Astrocyte of the spinal cord (primary cell): ENCODE measurements at places on chromosomes 2 and 18.

DNA sequence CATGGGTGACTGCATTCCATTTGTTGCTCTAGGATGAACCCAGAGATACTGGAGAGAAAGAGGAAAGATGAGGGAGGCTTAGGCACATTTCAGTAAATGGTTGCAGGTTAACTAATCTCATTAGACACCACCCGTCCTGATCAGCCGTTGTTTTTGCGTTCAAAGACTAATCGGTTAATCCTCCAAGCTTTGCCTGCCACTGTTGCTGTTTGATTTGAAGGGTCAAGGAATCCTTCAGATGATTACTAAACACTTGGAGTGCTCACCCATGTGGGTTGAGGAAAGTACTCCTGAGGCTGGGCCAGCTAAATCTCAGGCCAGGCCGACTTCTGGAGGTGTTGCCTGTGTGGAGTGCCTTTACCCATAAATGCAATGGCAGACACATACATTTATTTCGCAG is 8.6 kb downstream of the SH3RF3 start:
- no peak for DNase-seq

GRCh38 chr2:231514951-231515297 is 15.3 kb downstream of the NMUR1 start:
- DNase-seq = peak; percentile 19

- DNase-seq = no peak
These were observed 264.0 kb downstream of the SUCLG1 start for GRCh38 chr2:84194949-84195644.

GRCh38 chr2:38960609-38961320 is 71.1 kb downstream of the ARHGEF33 start:
- DNase-seq = no peak

- peak; percentile 55 for DNase-seq
These were observed 32.1 kb upstream of the ZNF638 start for GRCh38 chr2:71299507-71299906.

DNA sequence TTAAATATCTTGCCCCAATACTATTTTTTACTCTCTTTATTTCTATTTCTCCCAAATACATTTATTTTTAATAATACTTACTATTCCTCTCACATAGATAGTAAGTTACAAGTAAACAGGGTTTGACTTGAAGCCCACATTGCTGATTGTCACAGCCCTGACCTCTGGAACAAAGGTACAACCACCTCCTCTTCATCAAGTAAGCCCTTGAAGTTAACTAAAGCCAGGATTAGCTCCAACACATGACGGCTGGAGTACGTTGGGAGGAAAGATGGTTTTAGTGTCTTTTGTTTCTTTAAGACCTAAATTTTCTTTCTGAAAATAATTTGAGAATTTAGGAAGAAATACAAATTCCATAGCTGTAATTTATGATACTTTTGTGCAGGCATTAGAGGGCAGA is 949 bp downstream of the MYOM1 start:
- DNase-seq = no peak

- DNase-seq = peak; percentile 94
These were observed 150.1 kb upstream of the RIOK3 start for GRCh38 chr18:23302851-23303527.

DNA sequence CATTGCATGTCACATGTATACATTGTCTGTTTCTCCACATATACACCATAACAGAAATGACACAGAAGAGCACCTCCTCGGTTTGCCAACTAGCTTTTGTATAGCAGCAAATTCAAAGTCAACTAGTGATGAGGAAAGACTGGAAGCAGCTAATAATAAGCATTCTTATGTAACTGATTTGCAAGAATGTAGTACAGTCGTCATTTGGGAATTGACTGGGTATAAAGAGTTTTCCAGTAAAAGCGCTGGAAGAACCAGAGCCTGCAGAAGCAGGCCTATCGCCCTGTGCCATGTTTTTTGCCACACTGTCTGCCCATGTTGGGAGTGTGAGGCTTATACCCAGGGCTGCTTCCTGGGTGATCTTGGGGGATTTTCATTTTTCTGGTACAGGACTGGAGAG is 310.6 kb downstream of the GBX2 start:
- no peak for DNase-seq

DNA sequence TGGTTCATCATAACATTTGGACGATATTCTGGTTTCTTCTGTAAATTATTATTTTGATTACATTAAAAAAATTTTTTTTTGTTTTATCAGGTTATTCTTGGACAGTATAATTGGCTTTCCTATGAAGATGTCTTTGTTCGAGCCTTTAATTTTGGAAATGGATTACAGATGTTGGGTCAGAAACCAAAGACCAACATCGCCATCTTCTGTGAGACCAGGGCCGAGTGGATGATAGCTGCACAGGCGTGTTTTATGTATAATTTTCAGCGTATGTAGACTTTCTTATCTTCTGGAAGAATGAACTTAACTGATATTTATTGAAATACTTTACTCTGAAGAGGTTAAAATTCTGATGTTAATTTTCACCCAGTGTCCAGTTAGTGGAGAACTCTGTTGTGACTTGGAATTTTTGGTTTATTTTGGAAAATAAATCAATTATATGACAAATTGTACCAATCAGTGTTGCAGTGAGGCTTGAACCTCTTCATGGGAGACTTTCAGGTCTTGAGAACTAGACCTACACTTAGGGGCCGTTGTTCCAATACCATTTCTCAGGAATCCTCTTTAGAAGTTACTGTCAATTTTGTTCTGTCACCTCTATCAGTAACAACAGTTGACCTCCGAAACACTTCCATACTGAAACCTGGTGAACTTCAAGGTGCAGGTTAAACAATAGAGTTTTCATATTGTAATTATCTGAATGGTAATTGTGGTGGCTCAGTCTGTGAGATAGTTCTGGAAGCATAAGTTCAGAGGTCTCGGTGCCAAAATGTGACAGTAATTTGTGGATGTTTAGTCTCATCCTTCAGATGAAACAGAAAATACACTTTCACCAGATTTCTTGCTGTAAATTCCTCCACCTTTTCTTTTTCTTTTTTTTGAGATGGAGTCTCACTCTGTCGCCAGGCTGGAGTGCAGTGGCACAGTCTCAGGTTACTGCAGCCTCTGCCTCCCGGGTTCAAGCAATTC is 55.7 kb downstream of the ACSL3 start:
- DNase-seq = no peak

- no peak for DNase-seq
These were observed 59.3 kb downstream of the WDR75 start for GRCh38 chr2:189500456-189501160.

GRCh38 chr18:46031741-46032140 is 40.3 kb downstream of the PSTPIP2 start:
- DNase-seq = no peak

GRCh38 chr2:216888887-216889622 is 29.2 kb upstream of the TNP1 start:
- DNase-seq = no peak

GRCh38 chr2:121202541-121203310 is 82.3 kb downstream of the TFCP2L1 start:
- DNase-seq = no peak

DNA sequence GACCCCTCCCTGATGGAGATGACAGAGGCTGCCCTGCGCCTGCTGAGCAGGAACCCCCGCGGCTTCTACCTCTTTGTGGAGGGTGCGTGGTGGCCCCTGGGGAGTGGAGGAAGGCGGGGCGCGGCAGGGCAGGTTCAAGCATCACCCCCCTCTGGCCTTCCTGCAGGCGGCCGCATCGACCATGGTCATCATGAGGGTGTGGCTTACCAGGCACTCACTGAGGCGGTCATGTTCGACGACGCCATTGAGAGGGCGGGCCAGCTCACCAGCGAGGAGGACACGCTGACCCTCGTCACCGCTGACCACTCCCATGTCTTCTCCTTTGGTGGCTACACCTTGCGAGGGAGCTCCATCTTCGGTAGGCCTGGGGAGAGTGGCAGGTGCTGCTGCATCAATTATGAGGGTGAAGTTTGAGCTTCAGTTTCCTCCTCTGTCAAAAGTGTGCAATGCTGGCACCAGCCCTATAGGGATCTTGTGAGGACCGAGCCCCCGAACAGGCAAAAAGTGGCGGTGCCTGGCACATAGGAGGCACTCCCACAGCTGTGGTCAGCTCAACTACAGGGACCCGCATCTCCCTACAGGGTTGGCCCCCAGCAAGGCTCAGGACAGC is 2.2 kb downstream of the ALPI start:
- DNase-seq = no peak

- DNase-seq = no peak
These were observed 9.6 kb upstream of the HOXD1 start for GRCh38 chr2:176178757-176179295.

DNA sequence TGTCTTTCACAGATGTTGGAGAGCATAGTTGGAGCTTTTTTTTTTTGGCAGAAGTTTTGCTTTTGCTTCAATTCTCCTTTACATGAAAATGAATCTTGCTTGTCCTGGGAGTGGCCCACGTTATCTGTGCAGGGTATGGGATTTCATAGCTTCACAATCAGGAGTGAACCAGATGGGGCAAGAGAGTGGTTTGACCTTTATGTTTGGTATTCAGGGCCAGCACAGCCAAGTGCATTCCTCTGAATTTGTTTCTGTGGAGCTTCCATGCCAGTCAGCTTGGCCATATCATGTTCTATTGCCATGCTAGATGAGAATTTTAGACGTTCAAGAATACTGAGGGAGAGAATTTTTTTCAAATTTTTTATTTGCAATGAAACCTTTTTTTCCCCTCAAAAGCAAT is 116.6 kb downstream of the PRPF40A start:
- no peak for DNase-seq

DNA sequence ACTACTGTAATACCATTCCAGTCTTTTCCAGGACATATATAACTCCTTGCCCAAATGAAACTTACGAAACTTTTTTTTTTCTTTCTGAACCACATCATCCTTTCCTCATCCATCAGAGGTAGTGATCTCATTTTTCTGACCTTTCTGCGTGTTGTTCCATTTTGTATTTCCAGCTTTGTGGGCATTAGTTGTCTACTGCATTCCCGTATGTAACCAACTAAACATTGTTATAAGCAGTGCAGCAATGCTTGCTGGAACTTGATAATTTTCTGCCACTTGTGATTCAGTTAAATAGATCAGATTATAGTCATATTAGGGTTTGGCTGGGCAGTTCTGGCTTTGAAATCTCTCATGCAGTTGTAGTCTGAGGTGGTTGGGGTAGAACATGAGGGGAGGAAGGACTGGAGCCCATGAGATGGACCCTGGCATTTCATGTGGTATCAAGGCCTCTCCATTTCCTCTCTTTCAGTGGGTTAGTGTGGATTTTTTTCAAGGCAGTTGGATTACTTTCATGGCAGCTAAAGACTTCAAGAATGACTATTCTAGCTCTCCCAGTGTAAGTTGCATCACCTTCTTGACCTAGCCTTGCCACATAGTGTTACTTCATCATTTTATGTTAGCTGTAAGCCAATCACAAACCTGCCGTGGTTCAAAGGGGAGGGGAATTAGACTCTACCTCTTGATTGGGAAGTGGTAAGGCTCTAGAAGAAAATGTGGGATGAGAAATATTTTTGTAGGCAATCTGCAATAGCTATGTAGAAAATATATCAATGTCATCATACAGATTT is 80.5 kb downstream of the EHBP1 start:
- peak; percentile 31 for DNase-seq

GRCh38 chr2:237972936-237973335 is 6.1 kb downstream of the UBE2F start:
- no peak for DNase-seq

- DNase-seq = no peak
These were observed 286.4 kb upstream of the MMADHC start for GRCh38 chr2:149873936-149874335.

DNA sequence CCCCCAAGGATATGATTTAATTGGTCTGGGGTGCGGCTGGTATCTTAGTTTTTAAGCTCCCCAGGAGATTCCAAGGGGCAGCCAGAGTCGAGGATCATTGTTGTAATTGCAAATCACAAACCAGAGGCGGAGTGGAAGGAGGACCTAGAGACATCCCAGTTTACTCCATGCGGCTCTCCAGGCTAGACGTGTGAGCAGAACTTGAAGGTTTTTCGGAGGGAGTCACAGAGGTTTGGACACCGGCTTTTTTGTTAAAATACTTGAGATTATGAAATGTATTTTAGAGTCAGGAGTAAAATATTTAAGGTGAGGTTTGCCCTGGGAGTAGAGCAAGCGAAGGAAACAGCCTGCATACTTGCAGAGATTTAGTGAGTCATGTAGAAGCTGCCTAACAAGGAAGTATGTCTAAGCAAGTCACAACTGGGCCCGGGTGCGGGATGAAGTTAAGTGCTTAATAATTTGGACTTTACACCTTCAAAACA is 39.5 kb downstream of the TGOLN2 start:
- DNase-seq = peak; percentile 55

- peak; percentile 99 for DNase-seq
These were observed 195.9 kb downstream of the SH3RF3 start for GRCh38 chr2:109324861-109325260.

DNA sequence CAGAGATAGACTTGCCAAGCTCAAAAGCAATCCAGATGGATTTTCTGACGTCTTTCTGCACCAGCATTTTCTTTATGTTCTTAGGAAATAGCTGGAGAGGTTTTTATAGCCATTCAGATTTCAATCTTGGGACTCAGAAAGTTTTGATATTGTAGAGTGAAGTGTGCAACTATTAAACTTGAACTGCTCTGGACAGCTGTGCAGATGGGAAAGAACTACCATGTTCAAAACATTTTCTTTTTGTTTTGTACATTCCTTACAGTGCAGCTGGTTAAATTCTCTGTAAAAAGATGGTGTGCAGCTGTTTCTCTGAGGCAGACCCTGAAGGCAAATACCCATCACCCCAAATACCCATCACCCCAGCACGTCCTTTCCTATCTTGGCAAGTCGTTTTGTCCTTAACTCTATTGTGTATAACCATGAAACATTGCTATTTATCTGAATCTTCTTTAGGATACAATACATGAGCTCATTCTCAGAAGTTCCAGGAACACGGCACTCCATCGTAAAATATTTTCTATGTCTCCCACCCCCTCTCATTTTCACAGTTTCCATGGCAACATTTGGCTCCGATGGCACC is 38.8 kb downstream of the AQP4 start:
- DNase-seq = no peak

DNA sequence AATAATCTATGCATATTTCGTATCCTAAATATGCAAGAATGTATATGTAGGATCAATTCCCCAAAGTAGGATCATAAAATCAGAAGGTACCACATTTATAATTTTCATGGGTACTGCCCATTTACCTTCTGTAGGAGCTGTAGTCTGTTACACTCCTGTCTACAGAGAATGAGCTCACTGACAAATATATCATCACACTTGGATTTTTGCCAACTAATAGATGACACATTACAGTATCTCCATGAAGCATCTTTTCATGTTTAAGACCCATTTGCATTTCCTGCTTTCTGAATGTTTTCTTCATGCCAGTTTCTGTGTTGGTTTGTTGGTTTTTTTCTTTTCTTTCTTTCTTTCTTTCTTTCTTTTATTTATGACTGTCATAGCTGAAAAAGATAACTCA is 70.9 kb upstream of the EML6 start:
- DNase-seq = no peak

GRCh38 chr2:227462972-227463931 is 8.7 kb upstream of the AGFG1 start:
- DNase-seq = no peak

GRCh38 chr2:241817126-241817820 is 8.3 kb downstream of the NEU4 start:
- DNase-seq = no peak

- no peak for DNase-seq
These were observed 23.0 kb upstream of the ATOH8 start for GRCh38 chr2:85730686-85731230.

- DNase-seq = no peak
These were observed 16.5 kb upstream of the ATG16L1 start for GRCh38 chr2:233234996-233235395.

- DNase-seq = no peak
These were observed 160.4 kb downstream of the KLHL29 start for GRCh38 chr2:23545396-23545795.
